Fibroblast of skin of right biceps (primary cell): ENCODE measurements at places on chromosomes 12 and 14.

- DNase-seq = peak; percentile 40
Measured at GRCh38 chr14:75301666-75302325, 23.2 kb downstream of the FOS start.

GRCh38 chr12:78418919-78419318 is 445.7 kb upstream of the SYT1 start:
- DNase-seq = no peak

DNA sequence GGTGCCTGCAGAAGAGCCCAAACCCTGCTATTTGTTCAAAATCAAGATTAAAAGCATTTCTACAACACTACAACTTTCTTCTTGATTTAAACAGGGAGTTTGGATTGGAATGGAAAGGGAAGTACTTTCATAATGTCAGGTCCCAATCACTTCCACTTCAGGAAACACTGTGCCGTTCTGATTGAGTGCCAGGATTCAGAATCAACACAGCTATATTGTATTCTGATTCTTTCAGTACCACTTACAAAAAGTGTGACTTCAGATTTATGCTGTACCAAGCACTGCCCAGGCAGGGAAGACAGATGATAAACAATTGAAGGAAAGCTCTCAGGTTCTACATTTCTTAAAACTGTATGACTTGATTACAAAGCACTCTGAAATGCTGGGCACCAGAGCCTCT is 3.2 kb downstream of the TDP1 start:
- DNase-seq = no peak

DNA sequence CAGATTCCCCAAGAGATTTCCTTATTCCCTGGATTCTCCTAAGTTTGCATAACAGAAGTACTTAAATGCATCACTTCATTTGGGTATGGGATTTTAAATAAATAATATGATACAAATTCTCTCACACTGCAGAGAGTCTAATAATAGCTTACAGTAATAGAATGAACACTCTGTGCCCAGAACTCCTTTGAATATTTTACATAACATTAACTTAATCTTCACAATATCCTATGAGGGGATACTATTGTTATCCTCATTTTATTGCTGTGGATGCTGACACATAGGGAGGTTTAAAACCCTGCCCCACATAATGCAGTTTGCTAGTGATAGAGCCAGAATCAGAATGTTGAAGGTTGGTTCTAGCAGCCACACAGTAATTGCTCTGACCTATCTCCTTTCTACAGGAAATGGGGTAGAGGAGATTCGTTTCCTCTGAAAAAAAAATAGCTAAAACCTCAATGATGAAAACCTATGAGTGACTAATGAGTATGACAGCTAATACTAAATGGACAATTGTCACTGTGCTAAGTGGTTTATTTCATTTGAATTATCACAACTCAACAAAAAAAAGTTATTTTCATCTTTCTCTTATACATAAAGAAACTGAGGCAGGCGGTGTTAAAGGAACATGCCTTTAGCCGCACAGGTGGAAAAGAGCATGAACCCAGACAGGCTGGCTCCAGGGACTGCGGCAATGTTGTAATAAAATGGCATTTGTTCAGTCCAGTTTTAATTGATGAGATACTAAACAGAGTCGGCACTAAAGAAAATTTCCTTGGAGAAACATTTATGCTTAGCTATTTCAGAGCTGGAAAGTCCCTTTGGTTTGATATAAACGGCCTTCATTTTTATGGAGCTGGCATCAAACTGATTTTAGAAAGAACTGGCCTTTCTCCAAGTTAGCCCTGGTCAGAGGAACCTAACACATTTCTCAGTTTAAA is 880.9 kb downstream of the NRXN3 start:
- no peak for DNase-seq

- no peak for DNase-seq
Measured at GRCh38 chr12:124751654-124752355, 111.9 kb downstream of the SCARB1 start.

GRCh38 chr12:41459111-41459905 is 271.2 kb downstream of the PDZRN4 start:
- no peak for DNase-seq
